ENCODE measurements at places on chromosomes 7 and 10.

GRCh38 chr7:46007990-46008643, 87.0 kb upstream of the IGFBP3 start:
- no peak for DNase-seq

- DNase-seq = no peak
Observed at GRCh38 chr7:138276891-138277290, 183.2 kb upstream of the TRIM24 start.

- DNase-seq = no peak
Observed at GRCh38 chr7:43460733-43461348, 122.1 kb upstream of the STK17A start.

DNA sequence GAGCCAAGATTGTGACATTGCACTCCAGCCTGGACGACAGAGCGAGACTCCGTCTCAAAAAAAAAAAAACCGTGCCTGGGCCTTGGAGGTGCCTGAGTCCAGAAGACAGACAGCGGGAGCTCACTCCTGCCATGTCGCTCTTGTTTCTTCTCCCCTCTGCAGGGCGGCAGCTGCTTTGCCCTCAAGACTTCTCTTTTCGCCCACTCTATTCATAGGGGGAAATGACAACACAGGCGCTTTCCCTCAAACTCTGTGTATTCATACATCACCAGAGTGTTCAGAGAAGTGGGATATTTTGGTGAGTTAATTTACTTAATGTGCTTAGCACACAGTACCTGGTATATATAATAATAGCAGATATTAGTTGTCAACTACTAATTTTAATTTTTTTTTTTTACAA, 44.5 kb downstream of the FOXK1 start:
- no peak for DNase-seq

- DNase-seq = no peak
Observed at GRCh38 chr7:118902600-118902999, 678.1 kb downstream of the ANKRD7 start.

- no peak for DNase-seq
Observed at GRCh38 chr10:99172128-99172738, 63.4 kb downstream of the HPSE2 start.

GRCh38 chr10:42242135-42242805, 396.1 kb downstream of the ZNF33B start:
- no peak for DNase-seq

GRCh38 chr10:83372646-83373045, 766.7 kb upstream of the GHITM start:
- DNase-seq = no peak

GRCh38 chr7:146728611-146729010, 612.0 kb downstream of the CNTNAP2 start:
- DNase-seq = no peak
